ENCODE measurements at places on chromosomes 5 and 9. TPM values are rescaled to one million over a fixed set of nuclear protein-coding genes. Genes with fewer than 3 reads are reported as not detected.

DNA sequence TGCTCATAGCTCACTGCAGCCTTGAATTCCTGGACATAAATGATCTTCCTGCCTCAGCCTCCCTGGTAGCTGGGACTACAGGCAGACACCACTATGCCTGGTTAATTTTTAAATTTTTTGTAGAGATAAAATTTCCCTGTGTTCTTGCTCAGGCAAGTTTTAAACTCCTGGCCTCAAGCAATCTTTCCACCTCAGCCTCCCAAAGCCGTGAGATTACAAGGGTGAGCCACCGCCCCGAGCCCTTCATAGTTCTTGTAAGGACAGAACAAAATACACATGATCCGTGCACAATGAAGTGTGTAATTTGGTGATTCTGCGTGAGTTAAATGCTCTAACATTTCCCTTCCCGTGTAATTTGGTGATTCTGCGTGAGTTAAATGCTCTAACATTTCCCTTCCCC lies 27.7 kb upstream of the MYO10 start:
- DNase-seq = no peak

GRCh38 chr5:74251141-74252035 lies 389.1 kb downstream of the ENC1 start:
- peak; percentile 27 for DNase-seq

- peak; percentile 55 for DNase-seq
These were observed 11.3 kb downstream of the FOXD1 start for GRCh38 chr5:73437101-73437776.

DNA sequence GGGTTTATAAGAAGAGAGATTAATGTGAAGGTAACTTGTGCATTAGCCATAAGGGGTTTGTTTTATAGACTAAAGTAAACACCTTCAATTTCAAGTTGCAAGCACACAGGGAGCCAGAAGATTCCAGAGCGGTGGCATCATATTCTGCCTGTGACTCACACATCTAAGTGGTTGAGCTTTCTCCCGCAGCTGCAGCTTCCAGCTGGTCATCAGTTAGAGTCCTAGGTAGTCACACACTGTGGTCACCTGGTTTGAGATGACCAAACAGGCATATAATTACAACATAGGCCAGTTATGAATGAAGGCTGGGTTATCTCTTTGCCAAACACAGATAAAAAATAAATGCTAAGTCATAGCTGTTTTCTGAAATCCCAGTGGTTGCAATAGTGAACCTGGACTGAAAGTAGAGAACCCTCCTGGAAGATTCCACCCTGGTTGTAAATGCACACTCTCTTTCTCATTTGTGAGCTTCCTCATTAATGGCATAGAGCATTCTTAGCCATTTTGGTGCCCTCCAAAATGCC lies 171.3 kb downstream of the GDNF start:
- DNase-seq = peak; percentile 41

Gene CFAP77
- not detected for total RNA-seq

Measured in transverse colon (tissue), 4 donors.